ENCODE measurements at places on chromosomes 12 and 14. TPM values are rescaled to one million over a fixed set of nuclear protein-coding genes. Genes with fewer than 3 reads are reported as not detected.

Gene GARIN6
- not detected for total RNA-seq

GRCh38 chr14:75333606-75334548 is 55.2 kb downstream of the FOS start:
- no peak for DNase-seq

GRCh38 chr14:94532447-94532846 is 23.2 kb upstream of the SERPINA12 start:
- no peak for DNase-seq

Gene SLC39A5
- not detected for total RNA-seq

Gene RPS6KA5
- total RNA-seq = 4.6 TPM

DNA sequence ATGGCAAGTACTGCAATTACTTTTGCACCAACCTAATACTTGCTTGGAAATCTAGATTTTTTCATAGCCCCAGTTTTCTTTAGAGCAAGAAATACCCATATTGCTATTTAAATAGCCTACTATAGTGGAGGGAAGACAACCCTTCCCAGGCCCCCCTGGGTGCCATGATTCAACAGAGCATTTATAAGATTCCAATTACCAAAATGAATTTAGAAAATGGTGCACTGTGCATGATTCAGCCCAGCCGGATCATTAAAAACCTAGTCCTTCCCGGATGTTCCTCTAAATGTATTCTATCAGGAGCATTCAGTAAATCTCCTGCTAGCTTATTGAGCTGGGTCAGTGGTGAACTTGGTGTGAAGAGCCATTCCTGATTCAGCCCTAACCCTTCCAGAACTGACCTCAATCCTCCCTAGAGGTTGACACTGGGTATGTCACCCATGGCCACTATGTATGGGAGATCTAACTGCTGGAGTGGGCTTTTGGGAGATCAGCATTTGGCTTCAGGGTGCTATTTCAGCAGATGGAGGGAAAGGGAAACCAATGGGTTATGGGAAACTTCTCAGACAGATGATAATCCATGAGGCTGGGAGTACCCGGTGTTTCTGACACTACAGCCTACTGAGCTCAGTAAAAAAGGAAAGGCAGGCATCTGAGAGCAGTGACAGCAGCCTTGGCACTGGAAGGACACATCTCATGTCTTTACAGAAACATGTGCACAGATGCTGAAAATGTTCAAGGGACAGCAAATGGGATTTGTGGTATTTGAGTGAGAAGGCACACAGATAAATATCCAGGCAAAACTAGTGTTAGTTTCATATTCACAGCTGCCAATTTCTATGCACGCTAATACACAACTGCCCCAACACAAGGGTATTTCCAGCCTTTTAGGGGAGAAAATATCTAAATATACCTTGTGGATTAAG is 258.9 kb downstream of the DPF3 start:
- no peak for DNase-seq

DNA sequence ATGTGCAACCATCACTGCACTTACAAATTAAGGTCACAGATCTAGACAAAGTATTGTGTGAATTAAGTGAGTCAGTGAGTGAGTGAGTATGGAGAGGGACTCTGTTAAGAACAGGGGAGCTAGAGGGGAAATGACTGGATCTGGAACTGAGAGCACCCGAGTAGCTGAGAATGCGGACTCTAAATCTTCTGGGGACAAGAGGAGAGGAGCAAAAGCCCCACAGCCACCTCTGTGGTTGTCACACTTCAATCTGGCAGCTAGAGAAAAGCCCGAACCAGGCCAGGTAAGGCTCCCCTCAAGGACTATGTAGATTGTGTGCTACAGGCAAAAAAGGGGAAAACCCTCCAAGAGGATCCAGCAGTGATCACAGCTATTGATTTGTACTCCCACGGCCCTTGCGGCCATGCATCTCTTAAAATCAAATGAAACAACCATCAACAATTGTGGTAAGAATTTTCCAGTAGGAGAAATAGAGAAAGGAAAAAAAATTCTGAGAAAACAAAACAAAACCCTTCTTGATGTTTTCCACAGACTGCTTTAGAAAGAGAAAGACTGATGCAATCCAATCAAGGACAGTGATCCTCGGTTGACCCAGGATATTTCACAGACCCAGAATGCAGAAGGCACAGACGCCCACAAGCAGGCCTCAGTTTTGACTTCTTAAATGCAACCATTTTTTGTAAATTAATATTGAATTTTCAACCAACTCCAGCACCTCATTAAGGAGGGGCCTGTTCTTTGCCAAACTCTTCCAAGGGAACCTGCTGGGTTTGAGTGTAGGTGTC is 109.6 kb downstream of the SLC38A6 start:
- DNase-seq = peak; percentile 14

DNA sequence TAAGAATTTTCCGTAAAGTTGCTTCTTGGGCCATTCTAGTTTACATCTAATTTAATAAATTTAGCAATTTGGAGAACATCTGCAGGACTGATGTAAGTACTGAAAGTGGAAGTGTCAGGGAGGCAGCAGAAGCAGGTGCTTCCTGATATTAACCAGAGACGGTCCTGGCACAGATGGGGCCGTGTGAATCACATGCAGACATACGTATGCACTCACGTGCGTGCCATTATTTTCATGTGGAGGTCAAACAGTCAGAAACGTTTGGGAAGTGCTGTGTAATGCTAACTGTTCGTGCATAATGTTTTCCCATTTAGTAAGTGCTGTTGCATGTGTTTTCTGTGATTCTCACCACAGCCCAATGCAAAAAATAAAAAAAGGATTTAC is 87.8 kb upstream of the DYNC1H1 start:
- no peak for DNase-seq

Gene SLC11A2
- total RNA-seq = 54.2 TPM

Gene CLEC6A
- not detected for total RNA-seq

DNA sequence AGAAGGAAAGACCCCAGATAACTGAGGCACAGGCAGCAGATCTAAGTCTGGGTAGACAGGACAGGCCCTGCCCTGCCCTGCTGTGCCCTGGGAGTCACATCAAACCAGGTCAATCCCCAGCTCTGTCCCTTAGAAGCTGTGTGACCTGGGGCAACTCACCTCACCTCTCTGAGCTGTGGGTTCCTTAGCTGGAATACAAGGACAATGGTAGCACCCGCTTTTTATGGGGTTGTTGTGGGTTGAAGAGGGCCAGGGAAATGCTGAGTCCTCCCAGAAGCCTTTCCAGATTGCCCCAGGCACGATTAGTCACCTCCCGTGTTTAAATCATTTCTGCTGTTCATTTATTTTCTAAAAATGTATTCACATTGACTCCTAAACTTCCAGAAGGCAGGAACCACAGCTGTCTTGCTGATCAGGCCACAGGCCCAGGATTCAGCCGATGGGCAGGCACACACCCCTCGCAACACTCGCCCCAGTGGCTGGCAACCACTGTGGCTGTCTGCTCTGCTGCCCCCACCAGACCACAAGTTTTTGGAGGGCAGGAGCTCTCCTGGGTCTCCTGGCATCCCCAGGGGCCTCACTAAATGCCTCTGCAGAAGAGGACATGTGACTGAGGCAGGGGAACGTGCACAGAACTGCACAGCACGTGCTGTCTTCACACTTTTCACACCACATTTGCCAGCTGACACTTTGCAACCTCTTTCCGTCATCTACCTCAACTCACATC is 3.0 kb downstream of the SELPLG start:
- DNase-seq = no peak

- peak; percentile 64 for DNase-seq
Observed at GRCh38 chr14:60561845-60562746, 53.1 kb downstream of the SIX6 start.

- DNase-seq = no peak
Observed at GRCh38 chr14:99168330-99168729, 103.7 kb downstream of the BCL11B start.

Data from NCI-H460 (cell line).